Urothelium cell line (cell line): ENCODE measurements at places on chromosomes 2 and 18.
A peak's percentile ranks its signal among the peaks of the same experiment; 100 is the strongest.

DNA sequence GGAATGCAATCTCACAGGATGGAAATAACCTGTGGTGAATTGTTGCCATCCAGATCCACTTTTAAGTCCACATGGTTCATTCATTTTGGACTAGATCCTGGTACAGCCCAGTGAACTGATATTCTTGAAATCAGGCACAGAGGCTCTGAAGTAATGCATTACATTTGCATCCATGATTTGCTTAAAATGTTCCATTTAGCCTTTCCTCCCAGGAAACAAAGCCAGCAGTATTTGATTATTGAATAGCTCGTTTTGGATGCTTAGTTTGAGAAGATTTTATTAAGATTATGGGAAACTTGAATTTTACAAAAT lies 995.8 kb upstream of the CDH2 start:
- no peak for DNase-seq

- no peak for DNase-seq
Measured at GRCh38 chr2:694906-695510, 17.8 kb upstream of the TMEM18 start.

DNA sequence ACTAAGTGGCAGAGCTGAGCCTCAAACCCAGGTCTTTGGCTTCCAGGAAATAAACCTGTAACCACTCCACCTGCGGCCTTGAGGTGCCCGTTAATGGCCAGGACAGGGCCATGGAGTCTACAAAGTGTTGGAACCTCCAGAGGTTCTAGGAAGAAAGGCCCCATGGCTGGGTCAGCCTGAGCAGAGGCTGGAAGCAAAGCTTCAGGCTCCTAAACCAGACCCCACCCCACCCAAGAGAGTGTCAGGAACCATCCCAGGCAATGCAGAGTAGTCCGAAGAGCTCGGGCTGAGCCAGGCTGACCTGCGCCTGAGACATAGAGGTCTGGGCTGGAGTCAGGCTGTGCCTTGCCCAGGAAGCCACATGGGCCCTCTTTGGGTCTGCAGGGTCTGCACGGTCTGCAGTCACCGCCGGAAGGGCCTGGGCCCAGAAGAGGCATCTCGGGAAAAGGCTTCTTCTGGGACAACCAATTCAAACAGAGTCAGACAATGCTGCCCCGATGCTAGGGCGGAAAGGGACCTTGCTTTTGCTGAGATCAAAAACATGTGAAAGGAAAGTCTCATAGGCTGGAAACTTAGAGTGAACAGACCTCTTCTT lies 6.4 kb downstream of the CIB4 start:
- DNase-seq = no peak

DNA sequence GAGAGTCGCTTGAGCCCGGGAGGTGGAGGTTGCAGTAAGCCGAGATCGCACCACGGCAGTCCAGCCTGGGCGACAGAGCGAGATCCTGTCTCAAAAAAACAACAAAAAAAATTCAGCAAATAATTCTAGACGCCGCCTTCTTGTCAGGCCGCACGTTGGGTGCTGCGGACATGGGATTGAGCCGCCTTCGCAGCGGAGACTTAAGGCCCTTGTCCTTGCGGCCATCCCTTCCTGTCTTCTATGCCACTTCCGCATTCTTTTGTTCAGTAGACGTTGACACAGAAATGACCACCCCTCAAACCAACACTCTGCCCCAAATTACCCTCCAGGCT lies 15.8 kb downstream of the PTPN18 start:
- DNase-seq = peak; percentile 65

DNA sequence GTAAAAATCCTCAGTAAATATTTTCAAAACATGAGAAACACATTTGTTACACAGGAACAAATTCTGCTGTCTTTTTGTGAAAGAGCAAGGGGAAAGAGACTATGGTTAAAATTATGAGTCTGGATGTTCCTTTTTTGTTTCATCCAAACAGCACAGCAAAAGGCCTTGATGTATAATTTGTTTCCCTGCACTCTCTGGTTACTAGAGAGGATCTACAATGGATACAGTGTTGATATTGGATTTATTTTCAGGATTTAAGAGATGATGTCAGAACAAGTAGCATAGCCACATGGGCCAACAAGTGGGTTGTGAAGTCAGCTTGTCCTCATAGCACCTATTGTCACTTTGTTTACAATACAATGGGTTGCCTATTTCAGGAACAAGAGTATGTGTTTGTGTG lies 11.3 kb upstream of the ERBB4 start:
- DNase-seq = no peak

- no peak for DNase-seq
Measured at GRCh38 chr18:42341423-42341822, 386.4 kb downstream of the PIK3C3 start.

DNA sequence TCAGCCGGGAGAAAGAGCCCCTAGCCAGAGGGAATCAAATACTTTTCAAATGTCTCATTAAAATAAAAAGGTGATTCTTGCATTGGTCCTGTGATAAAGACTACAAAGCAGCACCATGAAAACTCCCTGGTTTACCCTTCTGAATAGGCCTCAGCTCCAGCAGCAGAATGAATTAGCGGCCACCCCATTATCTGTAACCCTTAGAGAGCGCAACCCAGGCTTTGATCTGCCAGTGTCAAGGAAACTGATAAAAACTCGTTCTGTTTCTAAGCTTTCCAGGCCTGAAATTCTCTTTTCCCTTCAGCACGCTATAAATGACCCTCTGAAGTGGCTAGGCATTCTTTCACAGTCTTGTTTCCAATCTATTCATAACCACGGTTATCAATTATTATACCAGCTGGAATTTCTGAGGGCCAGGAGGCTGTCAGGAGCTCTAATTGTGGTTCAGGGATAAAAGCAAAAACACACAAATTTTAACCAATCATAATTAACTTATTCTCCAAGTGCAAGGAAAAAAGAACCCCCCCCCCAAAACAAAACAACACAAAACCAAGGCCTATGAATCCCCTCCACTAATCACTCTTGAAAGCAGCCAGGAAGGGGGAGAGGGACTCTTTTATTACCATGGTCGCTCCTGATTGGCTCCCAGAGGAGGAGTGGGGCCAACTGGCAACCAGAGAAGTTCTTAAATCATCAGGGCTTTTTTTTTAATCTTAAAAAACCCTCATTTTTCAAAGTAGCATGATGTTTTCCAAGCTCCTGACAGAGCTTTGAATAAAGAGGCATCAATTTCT lies 258.9 kb downstream of the CYRIA start:
- no peak for DNase-seq

DNA sequence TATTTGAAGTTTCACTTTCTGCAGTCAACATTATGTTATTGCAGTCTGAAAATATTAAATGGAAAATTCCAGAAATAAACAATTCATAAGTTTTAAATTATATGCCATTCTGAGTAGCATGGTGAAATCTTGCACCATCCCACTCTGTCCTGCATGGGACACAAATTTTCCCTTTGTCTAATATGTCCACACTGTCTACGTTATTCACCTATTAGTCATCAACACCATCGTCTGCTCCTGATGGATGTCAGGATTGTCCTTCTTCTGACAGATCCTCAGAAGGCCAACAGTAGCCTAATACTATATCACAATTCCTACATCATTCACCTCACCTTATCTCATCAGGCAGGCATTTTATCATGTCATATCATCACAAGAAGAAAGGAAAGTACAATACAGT lies 163.1 kb downstream of the TXNL1 start:
- peak; percentile 18 for DNase-seq

GRCh38 chr2:91974401-91975129 lies 2896.7 kb upstream of the TEKT4 start:
- DNase-seq = no peak

GRCh38 chr2:12728221-12728777 lies 11.6 kb downstream of the TRIB2 start:
- DNase-seq = no peak

DNA sequence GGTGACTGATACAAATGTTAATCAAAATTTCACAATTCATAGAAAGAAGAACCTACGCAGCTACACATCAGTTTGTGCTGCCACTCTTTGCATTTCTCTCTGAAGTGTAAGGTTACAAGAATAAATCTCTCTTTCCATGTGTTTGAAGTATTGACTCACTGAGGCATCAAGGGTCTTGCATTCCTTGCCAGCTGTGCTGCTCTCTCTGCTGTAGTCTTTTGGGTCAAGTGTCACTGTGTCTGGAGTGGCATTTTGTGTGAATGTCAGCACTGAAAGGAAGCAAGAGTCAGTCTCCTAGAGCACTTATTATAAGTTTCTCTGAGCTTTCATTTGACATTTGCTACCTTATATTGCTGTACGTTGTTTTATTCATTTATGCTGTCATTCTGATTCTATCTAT lies 1696.1 kb upstream of the LRRTM1 start:
- DNase-seq = no peak

DNA sequence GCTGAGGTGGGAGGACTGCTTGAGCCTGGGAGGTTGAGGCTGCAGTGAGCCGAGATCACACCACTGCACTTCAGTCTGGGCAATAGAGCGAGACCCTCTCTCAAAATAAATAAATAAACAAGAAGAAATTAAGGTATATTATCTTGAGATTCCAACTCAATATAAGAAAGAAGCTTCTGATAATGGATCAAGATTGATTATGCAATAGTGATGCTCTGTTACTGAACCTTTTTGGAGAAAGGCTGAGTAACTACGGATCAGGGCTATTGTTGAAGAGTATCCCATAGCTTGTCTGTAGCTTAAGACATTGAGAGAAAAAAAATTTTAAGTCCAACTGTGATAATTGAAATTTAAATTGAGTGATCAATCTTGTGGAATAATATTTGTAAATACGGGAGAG lies 17.7 kb downstream of the GULP1 start:
- no peak for DNase-seq

DNA sequence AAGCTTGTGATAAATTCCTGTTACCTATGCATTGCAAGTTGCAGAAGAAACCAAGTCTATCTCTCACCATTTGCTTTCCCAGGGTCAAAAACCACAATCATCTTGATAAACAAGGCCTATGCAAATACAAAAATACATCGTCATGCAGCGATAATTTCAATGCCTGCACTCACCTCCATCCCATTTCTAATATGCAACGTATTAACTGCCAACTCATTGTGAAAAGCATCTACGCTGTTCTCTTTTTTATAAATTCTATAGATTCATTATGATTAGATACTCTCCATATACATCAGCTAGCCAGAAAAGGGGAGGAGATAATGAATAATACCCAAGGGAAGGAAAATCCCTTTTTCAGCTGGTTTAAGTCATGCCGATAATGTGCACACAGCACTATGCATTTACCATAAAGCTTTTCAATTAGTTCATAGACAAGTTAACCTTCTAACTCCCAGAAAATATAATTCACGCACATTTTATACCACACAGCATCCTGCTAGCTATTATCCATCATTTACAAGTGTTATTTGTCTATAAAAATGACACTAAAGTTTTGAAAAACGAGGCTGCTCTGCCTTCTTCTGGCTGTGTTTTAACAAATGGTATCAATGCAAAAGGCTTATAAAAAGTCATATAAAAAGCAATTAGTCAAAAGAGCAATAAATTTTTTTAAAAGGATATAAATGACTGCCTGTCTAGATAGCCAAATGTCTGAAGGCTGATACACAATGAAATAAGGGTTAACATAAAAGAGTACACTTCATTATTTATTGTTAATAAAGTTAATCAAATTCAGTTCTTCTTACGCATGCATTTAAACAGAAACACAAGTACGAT lies 77.6 kb downstream of the AFF3 start:
- no peak for DNase-seq

GRCh38 chr2:167187978-167188967 lies 300.0 kb downstream of the XIRP2 start:
- no peak for DNase-seq

GRCh38 chr2:21131861-21132260 lies 8.1 kb downstream of the TDRD15 start:
- no peak for DNase-seq
